Small intestine (tissue), 16 donors: ENCODE measurements at places on chromosomes 2 and 18.

DNA sequence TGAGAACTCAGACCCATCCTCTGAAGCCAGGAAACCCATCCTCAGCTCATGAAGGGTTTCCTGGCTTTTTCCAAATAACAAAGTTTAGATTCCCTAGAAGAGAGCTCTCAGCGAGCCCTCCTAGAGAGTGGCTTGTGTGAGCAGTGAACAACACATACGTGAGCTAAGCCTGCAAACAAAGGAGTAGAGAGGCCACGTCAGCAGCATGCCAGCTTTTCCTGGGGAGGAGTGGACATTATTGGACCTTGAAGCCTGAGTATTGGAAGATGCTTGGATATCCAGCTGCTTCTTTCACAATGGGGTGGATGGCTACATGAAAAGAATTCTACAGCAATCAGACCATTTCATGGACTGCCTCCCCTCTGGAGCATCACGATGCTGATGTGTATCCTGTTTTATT is 21.1 kb downstream of the KIF5C start:
- DNase-seq = no peak

DNA sequence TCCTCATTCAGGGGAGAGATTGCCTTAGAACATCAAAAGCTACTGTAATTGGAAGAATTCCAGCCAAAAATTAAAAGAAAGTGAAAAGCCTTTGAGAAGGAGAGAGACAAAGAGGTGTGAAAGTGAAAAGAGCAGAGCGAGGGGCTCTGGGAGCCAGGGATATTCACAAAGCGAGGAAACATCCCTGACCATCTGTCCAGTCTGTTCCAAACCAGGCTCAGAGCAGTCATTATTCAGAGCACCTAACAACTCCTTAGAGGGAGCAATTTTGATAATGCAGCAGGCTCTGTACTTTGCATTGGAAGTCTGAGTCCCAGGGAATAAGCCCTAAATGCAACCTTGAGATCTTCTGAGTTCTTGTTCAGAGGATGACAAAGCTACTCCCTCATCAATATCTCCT is 119.1 kb upstream of the LYPD1 start:
- no peak for DNase-seq

DNA sequence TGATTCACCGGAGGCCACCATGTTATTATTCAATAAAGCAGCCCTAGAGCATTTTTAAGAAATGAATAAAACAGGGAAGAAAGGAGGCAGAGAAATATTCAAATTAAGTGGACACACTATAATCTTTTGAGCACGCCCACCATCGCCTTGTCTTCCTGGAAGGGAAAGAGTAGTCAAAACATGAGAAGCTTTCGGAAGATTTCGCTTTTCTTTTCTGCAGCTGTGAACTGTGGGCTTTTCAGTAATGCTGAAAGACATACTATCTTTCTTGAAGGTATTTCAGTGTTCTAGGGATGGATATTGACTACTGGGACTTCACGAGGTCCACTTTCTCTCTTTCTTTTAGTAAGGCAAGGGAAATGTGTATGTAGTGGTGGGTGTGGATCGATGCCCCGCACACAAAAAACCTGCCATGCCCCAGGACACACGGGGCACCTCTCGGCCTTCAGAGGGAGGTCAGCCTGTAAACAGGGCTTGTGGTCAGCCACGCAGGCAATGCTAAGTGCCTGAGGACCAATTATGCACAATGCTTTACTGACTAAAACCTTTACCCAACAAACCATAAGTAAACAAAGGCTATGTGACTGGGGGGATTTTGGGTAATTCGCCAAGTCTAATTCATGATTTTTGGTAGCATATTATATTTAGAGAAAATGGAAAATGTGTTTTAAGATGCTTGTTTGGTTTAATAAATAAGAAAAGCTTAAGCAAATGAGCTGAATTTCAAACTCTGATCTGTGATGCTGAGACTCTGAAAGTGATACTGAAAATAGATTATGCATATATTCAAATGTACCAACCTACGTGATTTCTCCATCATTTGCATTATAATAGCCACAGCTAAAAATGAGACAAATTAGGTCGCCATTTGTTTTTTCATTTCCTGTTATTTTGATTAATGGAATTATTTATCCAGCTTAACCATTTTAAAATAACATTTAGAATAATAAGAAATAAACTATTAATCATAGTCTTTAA is 130.5 kb downstream of the ZNF516 start:
- DNase-seq = no peak

GRCh38 chr2:119433636-119434327 is 2.1 kb downstream of the TMEM37 start:
- DNase-seq = peak; percentile 80

DNA sequence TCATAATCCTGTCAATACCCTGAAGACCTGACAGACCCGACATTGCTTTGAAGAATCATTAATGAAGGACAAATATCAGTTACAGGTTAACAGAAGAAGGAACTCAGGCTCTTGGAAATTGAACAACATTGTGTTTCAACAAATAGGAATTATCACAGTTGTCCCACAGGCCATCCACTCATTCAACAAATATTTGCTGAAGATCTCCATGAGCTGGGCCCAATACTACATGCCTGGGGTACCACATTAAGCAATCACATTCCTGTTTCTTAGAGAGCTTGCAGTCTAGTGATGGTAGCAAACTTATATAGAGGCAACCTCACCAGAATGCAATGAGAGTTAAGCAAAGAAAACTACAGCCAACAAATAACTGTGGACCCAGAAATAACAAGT is 671.6 kb upstream of the ACVR2A start:
- no peak for DNase-seq

DNA sequence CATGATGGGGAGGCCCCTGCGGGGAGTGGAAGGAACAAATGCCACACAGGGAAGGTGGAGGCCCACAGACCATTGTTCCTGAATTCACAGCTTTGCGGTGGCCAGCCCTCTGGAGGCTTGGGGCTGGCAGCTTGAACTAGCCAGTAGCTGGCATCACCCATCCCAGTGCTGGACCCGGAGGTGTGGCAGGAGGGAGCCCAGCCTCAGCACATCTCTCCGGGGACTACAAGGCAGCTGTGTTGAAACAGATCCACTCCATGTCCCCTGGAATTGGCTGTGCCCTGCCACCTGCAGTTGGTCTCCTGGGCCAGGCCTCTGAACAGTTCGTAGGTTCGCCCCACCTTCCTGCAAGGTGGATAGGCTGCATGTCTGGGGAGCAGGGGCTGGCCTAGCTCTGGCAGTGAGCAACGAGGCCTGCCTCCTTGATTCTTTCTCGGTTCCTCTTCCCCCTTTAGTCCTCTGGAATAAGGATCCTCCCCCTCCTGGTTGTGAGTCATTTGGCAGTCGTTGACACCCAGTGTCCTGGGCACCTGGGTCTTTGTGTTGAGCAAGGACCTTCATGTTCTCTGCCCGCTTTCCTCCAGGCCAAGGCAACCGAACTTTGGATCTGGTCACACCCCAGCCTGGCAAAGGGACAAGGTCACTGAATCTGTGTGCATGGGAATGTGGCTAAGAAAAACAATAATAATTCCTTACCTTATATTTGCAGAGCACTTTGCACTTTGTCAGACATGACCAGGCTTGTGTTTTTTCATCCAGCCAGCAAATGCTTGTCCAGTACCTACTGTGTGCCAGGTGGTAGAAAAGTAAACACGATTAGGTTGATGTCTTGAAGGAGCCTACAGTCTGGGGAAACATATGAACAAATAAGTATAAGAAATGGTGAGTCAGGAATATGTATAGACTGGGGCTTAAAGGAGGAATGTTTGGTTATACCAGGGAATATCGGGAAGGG is 55.0 kb upstream of the MCFD2 start:
- peak; percentile 100 for DNase-seq

- DNase-seq = no peak
Measured at GRCh38 chr18:75158465-75159237, 50.3 kb downstream of the PTGR3 start.

DNA sequence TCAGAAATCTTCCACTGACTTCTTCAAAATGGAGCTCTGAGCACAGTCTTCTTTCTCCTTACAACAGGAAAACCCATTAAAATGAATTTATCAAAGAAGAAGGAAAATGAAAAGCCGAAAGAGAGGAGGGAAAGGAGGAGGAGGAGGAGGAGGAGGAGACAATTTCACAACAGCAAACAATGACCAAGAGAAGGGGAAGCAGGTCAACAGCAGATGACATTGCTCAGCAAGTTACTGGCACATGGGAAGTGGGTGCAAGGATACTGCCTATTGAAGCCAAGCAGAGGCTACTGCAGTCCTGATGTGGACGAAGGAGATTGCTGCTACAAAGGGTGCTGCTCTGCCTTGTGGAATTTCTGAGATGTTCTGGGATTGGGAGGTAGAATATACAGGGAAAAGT is 268.2 kb upstream of the FBXO11 start:
- no peak for DNase-seq

- DNase-seq = no peak
Measured at GRCh38 chr18:31634331-31634713, 42.6 kb downstream of the TTR start.

DNA sequence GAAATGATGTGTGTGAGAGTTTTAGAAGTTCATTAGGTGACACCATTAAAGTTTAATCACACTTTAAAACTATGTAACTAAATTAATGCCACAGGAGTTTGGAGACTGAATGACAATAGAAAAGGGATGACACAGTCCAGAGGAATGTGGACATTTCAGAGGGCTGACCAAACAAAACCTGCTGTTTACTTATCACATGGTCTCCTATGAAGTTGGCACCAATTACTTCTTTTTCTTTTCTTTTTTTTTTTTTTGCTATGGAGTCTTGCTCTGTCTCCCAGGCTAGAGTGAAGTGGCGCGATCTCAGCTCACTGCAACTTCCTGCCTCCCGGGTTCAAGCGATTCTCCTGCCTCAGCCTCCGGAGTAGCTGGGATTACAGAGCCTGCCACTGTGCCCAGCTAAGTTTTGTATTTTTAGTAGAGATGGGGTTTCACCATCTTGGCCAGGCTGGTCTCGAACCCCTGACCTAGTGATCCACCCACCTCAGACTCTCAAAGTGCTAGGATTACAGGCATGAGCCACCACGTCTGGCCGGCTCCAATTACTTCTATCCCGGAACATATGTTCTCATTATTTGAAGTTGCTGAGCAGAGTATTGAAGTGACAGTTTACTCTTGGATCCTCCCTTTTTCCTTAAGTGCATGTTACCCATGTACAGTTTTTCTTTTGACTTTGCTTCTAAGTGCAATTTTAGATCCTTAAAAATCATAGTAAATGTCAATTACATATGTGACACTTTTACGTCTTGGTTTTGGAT is 4.3 kb downstream of the AGPS start:
- DNase-seq = no peak

GRCh38 chr18:59502274-59503175 is 143.5 kb upstream of the LMAN1 start:
- peak; percentile 28 for DNase-seq

- DNase-seq = no peak
Measured at GRCh38 chr2:168583710-168584521, 127.8 kb downstream of the CERS6 start.

DNA sequence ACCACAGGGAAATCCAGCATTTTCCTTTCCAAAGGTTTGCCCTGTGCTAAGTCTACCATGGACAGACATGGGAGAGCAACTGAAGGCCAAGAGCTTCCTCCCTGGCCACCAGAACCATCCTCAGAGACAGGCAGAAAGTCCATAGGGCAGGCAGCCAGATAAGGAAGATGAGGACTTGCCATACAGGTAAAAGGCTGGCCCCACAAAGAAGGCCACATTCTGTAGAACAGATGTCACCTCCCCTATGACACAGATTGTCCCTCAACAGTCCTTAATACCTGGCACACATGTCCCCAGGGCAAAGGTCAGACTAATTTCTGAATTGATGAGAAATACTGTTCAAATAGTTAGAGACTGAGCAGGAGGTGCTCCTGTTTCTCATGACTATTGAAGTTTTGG is 52.0 kb downstream of the FECH start:
- DNase-seq = peak; percentile 41

- DNase-seq = no peak
Measured at GRCh38 chr2:27622921-27623384, 5.9 kb downstream of the CCDC121 start.

GRCh38 chr2:205892251-205892655 is 193.7 kb downstream of the INO80D start:
- peak; percentile 30 for DNase-seq

DNA sequence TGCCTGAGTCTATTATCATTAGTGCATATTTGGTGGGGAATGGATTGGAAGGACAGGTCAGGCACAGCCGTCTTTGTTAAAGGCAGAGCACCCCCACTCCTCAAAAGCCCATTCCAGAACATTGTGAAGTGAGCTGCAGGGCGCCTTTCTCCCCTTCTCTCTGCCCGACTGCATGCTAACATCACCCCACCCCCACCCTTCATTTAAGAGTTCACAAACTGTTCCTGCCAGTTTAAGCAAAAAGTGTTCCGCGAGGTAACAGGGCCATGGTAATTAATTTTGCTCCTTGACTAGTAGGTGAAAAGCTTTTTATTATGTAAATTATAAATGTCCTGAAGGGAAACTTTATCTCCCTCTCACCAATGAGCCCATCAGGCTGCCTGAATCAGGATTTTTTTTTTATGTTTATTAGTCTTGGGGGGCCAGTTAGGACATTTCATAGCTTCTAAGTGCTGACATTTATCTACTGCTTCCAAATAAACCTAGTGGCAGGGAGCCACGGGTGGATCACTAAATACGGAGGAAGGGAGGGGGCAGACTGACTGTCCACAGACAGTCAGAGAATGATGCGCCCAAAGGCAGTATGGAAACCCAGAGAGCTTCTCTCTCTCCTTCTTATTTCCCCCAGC is 99.4 kb downstream of the FTCDNL1 start:
- DNase-seq = no peak

DNA sequence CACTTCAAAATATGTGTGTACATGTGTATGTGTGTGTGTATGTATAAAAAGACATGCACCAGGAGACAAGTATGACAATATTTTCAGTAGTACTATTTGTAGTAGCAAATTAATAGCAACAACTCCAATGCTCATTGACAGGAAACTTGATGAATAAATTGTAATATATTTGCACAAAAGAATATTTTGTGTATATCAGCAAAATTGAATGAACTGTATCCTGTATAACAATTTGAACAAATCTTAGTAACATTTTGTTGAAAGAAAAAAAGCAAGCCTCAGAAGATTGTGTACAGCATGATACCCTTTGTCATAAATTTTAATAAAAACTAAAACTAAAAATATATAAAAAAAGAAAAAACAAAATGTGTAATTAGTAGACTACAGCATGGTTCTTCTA is 1367.3 kb upstream of the TMEFF2 start:
- DNase-seq = no peak

- no peak for DNase-seq
Measured at GRCh38 chr18:8356001-8356400, 253.2 kb upstream of the RAB12 start.

GRCh38 chr18:3889803-3890202 is 439.8 kb downstream of the TGIF1 start:
- peak; percentile 42 for DNase-seq
